Iris pigment epithelial cell (primary cell): ENCODE measurements at places on chromosomes 5 and 9.

DNA sequence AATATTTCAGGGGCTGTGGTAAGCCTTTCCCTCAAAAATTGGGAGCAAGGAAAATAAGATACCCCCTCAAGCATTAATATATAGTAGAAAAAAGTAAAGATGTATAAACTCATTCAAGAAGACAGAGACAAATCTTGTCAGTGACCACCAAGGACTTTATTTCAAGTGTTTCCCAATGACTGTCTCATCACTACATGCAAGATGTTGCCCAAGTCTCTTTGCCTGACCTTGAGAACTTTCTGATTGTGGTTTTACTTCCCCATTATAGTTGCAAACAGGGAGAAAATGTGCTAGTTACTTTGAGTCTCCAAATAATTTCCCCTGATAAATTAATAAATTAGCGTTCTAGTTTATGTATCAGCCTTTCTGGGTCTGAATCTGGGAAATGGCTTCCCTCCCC lies 4.0 kb upstream of the SLC46A2 start:
- DNase-seq, result peak; percentile 35

- no peak for DNase-seq
These were observed 13.9 kb downstream of the FGF18 start for GRCh38 chr5:171433352-171433698.

DNA sequence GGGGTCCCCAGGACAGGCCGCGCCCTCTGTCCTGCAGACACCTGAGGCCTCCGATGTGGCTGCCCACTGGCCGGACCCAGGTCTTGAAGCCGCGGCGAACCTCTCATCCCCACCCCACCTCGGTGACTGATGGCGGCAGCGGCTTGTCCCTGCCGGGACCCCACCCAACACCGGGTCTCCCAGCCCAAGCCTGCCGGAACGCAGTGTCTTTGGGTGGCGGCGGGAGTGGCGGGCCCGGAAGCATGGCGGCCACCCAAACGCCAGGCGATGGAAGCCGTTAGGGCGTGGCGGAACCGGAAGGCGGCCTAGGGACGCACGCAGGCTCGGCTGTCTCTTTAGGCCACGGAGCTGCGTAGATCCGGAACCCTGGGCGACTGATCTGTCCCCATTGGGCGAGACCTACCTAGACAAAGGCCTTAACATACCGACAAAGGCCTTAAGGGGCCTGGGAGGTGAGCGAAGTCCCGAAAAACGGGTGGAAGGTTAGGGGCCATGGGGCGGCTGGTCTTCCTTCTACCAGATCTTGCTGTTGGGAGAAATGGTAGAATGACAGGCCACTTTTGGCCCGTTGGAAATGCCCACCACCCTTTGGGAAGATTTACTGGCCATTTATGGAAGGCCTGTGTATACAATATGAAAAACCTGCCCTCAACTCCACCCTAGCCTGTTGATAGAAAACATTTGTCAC lies 94.6 kb upstream of the SMC2 start:
- no peak for DNase-seq

- no peak for DNase-seq
These were observed 53.7 kb upstream of the IRX4 start for GRCh38 chr5:1936413-1936812.

- DNase-seq, result no peak
These were observed 416.5 kb upstream of the KLF4 start for GRCh38 chr9:107906074-107906473.

- DNase-seq, result no peak
These were observed 38.8 kb downstream of the SFXN1 start for GRCh38 chr5:175516933-175517823.

GRCh38 chr5:104345222-104346016 lies 782.8 kb upstream of the NUDT12 start:
- peak; percentile 6 for DNase-seq

DNA sequence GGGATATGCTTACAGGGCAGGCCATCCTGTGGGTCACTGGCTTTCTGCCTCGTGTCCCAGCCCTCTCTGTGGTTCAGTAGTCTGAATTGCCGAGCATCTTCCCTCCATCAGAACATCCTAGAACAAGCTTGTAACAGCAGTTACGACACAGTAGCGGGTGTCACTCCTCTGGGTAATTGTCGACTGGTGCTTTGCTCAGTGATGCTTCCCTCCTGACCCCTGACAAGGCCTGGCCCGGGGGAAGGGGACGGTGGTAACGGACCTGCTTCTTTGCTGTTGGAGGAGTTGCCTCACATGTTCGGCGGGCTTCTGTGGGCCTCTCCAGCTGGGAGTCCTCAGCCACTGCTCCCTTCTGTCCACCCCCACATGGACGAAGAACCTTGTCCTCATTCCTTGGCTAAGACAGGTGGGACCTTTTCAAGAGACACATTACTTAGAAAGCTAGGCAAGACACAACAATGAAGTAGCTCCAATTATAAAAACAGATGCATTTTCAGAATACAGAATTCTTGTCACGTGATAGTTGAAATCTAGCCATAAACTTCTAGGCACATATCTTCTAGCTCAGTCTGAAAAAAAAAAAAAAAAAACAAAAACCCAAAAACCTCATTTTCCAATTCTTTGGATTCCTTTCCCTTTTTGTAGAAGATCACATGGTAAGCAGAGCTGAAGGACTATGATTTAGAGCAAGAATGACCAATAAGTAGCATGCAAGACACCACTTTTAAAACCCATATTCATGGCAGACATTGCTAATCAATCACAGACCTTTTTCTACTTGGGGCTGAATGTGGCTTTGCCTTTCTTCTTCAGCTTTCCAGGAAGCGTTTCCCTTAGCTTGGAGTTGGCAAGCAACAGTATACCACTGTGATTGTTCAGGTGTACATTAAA lies 25.0 kb downstream of the HMCN2 start:
- no peak for DNase-seq

- peak; percentile 44 for DNase-seq
These were observed 10.3 kb upstream of the CRHBP start for GRCh38 chr5:76942581-76942980.

DNA sequence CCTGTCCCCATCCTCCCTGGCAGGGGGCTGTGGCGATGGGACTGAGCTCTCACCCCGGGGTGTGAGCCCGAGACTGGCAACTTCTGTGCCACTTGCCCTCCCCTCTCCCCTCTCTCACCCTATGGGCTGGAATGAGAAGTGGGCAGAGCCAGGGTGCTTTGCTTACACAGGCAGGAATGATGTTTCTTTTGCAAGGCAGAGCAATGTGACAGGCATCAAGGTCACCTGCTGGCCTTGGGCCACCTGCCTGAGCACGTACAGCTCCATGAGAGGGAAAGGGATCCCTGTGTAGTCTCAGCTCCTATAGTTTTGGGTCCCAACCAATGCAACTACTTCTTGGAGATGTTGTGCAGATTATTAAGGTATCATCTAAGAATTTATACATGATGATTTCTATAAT lies 252.8 kb upstream of the DAP start:
- no peak for DNase-seq

GRCh38 chr5:31469886-31470285 lies 62.0 kb downstream of the DROSHA start:
- DNase-seq, result peak; percentile 66

DNA sequence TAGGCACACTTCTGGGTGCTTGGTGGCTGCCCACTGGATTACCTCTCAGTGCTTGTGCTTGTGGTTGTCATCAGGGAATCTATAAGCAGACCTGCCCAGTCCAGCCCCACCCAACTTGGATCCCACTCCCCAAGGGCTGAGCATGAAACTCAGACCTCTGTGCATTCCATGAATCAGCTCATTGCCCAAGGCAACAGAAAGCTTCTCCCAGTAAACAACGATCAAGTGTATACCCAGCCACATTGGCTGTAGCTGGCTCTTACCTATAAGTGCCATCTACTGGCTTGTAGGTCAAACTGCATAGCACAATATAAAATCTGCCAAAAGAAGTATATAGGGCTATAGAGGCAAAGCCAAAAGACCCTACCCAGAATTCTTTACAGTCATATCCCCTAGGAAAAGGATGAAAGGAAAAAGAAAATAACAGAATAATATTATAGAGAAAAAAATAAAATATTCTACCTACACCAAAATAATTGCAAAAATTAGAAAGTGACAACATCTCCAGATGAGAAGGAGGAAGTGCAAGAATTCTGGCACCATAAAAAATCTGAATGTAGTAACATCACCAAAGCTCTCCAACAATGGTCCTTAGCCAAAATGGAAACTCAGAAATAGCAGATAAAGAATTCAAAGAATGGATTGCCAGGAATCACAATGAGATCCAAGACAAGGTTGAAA lies 321.0 kb upstream of the TRPC7 start:
- DNase-seq, result peak; percentile 37

DNA sequence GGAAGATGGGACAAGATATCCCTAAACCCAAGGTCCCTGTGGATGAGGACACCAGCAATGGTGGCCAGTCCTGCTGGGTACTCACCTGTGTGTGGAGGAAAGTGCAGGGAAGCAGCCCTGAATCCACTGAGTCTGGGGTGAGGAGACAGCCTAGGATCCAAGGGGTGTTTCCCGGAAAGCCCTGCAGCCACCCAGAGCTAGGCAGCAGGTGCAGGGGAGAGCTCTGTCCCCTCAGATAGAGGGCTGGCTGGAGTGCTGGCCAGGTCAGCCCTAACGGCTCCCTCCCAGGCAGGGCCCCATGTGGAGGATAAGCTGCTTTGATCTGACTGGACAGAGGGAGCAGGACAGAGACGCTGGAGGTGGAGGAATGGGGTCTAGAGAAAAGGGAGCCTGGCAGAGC lies 344.7 kb upstream of the IRX4 start:
- DNase-seq, result no peak

GRCh38 chr5:164000819-164001218 lies 495.4 kb downstream of the MAT2B start:
- peak; percentile 6 for DNase-seq

GRCh38 chr9:36194326-36195000 lies 3.7 kb downstream of the CLTA start:
- peak; percentile 49 for DNase-seq

DNA sequence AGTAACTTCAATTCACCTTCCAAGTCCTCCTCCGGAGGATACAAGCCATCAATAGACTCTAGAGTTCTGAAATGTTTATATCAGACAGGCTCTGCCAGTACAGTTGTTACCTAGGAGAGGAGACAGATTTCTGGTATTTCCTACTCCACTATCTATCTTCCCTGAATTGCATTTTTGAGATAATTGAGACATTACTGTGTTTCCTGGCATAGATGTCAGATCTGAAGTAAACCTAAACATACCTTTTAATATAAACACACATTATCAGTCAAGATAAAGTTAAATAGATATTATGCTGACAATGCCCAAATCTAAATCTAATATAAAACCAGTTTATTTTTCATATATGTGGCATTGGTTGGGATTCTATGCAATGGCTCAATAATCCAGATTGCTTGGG lies 8.2 kb upstream of the TYRP1 start:
- peak; percentile 73 for DNase-seq

DNA sequence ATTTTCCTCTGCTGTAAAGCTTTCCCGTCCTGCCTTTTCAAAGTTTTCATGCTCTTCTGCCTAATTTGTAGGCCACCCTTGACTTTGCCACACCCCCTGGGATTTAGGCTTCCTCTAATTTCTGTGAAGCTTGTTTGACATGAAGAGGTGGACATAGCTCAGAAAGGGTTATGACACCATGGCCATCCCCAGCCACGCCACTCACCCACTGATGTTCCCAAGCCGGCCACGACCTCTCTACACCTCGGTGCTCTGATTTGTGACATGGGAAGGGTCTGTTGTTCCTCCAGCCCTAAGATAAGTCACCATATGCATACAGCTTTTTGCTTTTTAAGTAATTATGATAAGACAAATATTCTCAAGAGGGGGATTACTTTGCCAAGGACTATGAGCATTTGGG lies 139.5 kb downstream of the BARX1 start:
- no peak for DNase-seq

DNA sequence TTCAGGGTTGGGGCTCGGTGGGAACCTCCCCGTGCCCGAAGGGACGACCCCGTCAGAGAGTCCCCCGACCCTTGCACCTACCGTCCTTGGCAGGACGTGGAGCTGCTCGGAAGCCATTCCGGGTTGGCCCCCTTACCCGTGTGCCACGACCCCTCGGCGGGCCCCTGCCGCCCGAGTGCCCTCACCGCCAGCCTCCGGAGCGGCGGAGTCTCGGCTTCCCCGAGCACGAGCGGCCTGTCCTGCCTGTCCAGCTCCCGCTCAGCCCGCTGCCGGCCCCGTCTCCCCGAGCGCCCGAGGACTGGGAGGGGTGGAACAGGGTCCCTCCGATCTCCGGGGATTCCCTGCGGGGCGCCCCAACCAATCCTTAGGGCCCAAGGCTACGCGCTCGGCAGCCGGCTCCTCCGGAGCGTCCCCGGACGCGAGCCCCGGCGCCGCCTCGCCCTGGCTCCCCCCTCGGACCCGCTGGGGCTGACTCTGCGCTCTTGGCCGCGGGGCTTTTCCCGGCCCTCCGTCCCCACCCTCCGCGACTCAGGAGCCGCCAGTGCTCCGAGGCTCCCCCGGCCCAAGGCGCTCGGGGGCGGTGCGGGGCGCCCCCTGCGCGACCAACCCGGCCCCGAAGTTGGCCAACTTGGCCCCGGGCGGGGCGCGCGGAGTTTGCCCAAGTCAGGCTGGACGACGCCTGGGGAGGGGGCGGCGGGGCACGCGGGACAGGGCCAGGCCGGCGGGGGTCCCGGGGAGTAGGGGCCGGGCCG lies 654 bp downstream of the ADAMTS2 start:
- peak; percentile 41 for DNase-seq

GRCh38 chr5:56178823-56179222 lies 54.3 kb downstream of the ANKRD55 start:
- no peak for DNase-seq

- DNase-seq, result peak; percentile 56
These were observed 10.7 kb downstream of the LYSMD3 start for GRCh38 chr5:90518661-90519060.

- DNase-seq, result no peak
These were observed 2.9 kb upstream of the SLC4A9 start for GRCh38 chr5:140356853-140357725.

DNA sequence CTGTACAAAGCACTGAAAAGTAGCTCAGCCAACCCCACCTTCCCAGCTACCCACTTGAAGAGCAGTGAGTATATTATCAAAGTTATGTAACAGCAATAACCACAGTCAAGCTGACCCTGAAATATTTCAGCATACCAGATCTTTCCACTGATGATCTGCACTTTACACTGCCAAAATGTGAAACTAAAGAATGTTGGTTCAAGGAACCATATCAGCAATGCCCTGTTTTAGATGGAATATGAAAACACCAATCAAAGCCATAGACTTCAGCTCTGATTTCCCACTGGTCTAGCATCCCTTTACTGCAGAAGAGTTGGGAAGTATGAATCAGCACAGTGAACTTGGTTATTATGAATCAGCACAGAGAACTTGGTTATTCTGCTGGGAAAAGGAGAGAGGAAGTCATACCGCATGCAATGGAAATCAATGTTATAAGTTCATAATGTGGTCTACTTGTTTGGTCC lies 20.0 kb downstream of the CEMIP2 start:
- peak; percentile 95 for DNase-seq

GRCh38 chr5:177438468-177438867 lies 8.1 kb upstream of the PRR7 start:
- no peak for DNase-seq

DNA sequence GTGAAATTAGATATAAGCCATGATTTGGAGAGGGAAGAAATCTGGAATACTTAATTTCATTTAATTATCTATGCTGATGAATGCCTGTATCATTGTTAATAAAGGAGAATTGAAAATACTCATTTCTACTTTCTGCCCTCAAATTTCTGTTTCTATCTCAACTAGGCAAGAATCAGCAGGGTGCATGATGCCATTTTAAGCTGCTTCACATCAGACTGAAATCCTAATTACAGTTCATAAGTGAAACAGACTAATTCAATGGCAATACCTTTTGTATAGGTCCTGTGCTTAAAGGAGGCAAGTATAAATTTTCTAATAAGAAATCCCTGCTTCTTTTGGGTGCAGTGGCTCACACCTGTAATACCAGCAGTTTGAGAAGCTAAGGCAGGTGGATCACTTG lies 22.3 kb upstream of the TAL2 start:
- no peak for DNase-seq

- no peak for DNase-seq
These were observed 27.1 kb upstream of the MLLT3 start for GRCh38 chr9:20649381-20649780.
